ENCODE measurements at places on chromosomes 6 and 20. TPM values are rescaled to one million over a fixed set of nuclear protein-coding genes. Genes with fewer than 3 reads are reported as not detected.

GRCh38 chr6:108134213-108134970, 31.4 kb upstream of the NR2E1 start:
- no peak for DNase-seq

GRCh38 chr20:49603209-49603627, 35.3 kb upstream of the PTGIS start:
- peak; percentile 36 for DNase-seq

DNA sequence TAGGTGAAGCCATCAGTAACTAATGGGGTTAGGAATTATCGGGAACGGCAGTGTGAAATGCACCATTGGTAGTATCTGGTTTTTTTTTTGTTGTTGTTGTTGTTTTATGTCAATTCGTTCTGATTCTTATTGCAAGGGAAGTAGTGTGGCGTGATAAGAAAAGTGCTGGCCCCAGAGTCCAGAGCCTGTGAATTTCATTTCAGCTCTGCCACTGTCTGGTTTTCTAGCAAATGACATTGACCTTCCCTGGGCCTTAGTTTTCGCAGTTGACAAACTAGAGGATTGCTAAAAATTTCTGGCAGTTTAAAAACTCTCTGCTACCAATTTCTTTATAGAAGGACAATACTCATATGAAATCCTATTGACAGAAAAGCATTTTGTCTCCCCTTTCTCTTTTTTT, 161.6 kb downstream of the AIG1 start:
- no peak for DNase-seq

- no peak for DNase-seq
Observed at GRCh38 chr20:49647550-49647949, 66.1 kb downstream of the B4GALT5 start.

GRCh38 chr6:119395192-119395591, 45.6 kb upstream of the MAN1A1 start:
- no peak for DNase-seq

- DNase-seq = no peak
Observed at GRCh38 chr6:55950071-55950814, 74.9 kb upstream of the BMP5 start.

DNA sequence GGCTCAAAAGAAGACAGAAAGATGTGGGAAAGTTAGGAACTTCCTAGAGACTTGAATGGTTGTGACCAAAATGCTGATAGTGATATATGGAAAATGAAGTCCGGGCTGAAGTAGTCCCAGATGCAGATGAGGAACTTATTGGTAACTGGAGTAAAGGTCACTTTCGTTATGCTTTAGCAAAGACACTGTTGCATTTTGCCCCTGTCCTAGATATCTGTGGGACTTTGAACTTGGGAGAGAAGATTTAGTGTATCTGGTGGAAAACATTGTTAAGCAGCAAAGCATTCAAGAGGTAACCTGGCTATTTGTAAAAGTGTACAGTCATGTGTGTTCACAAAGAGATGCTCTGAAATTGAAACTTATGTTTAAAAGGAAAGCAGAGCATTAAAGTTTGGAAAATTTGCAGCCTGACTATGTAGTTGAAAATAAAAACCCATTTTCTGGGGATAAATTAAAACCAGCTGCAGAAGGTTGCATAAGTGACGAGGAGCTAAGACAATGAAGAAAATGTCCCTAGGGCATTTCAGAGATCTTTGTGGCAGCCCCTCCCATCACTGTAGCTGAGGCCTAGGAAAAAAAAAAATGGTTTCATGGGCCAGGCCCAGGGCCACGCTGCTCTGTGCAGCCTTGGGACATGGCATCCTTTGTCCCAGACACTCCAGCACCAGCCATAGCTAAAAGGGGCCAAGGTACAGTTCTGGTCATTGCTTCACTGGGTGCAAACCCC, 1692.2 kb downstream of the HACE1 start:
- no peak for DNase-seq

Gene HTR1B
- 2.4 TPM for total RNA-seq

- DNase-seq = no peak
Observed at GRCh38 chr6:122645256-122645655, 35.1 kb downstream of the PKIB start.

DNA sequence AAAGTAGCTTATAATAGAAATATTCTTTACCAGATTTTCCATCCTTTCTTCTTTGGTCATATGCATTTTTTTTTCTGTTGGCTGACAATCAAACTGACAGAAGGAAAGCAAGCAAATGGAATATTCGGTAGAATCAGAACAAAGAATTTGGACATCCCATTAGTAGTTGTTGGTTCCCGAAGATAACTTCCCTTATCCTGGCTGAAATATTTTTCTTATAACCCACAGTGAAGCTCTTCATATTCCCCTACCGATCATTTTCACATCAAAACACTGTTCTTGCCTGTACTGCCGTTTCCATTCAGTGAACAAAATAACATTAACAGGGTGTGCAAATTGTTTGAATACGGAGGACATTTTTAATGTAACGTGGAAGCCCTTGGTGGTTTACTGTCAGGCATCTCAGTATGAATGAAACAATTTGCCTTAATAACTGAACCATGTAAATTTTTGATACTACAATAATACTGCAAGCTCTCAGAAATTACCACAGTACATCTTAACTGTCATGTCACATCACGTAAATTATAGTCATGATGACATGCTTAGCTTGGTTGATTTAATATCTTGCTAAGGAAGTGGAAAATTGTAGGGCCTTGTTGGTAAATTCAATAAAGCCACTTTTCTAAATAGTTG, 311.5 kb downstream of the LAMA2 start:
- DNase-seq = no peak

DNA sequence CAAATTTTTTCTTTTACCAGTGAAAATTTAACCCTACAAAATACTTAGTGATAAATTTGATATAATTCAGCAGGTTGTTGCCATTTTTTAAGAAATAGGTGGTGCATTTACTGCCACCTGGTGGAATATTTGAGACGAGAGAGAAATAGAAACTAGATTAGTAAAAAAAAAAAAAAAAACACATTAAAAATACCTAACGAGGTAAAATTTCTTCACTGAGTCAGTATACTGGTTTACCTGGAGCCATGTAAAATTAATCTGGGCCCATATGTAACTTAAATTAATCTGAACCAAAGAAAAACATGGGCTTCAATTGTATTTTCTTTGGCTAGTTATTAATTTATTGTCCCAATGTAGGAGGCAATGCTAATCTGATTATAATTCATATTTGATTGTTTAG, 520.8 kb downstream of the EPM2A start:
- DNase-seq = peak; percentile 37

DNA sequence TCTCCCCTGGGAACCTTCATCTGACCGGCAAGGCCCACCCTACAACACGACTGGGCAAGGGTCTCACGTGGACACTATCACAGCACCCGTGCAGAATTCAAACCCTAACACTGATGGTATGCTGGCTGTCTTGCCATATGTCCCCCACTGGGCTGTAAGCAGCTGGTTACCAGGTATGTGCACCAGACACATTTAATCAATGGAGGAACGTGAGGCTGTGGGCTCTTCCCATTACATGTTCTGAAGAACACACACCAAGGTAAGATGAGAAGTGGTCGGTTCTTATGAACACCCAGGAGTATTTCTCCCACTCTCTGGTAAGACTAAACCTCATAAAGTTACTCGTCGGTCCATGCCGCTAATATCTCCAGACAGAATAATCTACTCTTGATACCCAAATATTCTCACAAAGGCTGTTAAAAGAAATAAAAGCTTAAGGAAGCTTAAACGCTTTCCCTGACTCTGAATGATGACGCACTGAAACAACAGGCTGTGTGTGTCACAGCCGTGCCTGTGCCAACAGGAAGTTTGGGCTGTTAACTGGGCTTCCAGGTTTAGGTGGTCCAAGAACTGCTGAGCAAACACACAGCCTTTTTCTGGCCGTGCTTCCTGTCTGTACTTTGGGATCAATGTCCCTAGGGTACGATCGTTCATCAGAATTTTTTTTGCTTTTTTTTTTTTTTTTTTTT, 75.3 kb downstream of the SLC23A2 start:
- peak; percentile 92 for DNase-seq

Gene CST1
- total RNA-seq = not detected
